IPS DF 6.9 (cell line): ENCODE measurements at places on chromosomes 5 and 9.
A peak's percentile ranks its signal among the peaks of the same experiment; 100 is the strongest.

DNA sequence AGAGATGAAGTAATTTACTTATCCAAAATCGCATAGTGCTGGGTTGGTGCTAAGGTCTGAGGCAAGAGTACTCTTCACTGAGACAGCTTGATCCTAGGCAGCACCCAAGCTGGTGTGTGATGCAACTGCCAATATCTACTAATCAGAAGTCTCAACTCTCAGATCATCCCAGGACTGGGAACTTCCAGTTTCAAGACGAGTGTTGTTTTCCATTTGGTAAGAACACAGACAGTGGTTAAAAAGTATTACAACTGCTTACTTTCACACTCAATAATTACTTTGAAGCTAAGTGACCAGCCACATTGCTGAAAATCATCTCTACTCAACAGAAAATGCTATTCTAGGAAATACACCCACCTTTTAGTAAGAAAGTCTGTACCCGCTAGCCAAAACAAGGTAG, 45.3 kb downstream of the FBXW11 start:
- H3K27me3 ChIP-seq = no peaks in the 10 kb centered on the region
- H3K27ac ChIP-seq = no peak overlapping the region
- 0 out of 2 replicates have a peak, but pooled peaks cover 3% of the 10 kb centered on the region for H3K36me3 ChIP-seq
- peaks cover 6% of the 10 kb centered on the region for H3K4me1 ChIP-seq

GRCh38 chr9:102518324-102518723, 476.8 kb upstream of the CYLC2 start:
- H3K27ac ChIP-seq = no peak overlapping the region
- H3K36me3 ChIP-seq = no peaks in the 10 kb centered on the region
- no peak overlapping the region for H3K4me3 ChIP-seq
- no peaks in the 10 kb centered on the region for H3K27me3 ChIP-seq
- no peaks in the 10 kb centered on the region for H3K4me1 ChIP-seq

DNA sequence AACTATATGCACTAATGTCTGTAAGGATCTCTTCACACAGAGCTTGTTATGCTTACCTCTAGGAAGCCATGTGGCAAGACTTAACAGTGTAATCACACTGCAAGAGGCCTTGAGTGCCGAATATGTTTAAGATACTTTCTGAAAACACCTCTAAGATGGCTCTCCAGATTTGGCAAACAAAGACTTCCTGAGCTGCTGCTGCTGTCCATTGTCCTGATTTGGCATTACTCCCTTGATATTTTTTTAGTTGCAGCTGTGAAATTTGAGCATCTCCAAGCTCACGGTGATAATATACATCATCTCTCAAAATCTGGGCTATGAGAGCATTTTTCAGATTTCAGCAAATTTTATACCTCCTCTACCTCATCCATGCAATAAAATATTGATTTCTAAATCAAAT, 384.5 kb upstream of the CDH6 start:
- no peak overlapping the region for H3K27ac ChIP-seq
- peaks cover 2% of the 10 kb centered on the region; the same call in 1 of the 2 replicates for H3K4me1 ChIP-seq
- H3K27me3 ChIP-seq = no peaks in the 10 kb centered on the region
- DNase-seq = no peak
- no peak overlapping the region for H3K4me3 ChIP-seq

GRCh38 chr5:13994621-13995253, 50.2 kb upstream of the DNAH5 start:
- DNase-seq = no peak
- no peaks in the 10 kb centered on the region for H3K4me1 ChIP-seq
- no peak overlapping the region for H3K27ac ChIP-seq
- H3K36me3 ChIP-seq = no peaks in the 10 kb centered on the region
- no peaks in the 10 kb centered on the region for H3K27me3 ChIP-seq

- no peak for DNase-seq
- 0 out of 2 replicates have a peak, but pooled peaks cover 3% of the 10 kb centered on the region for H3K4me1 ChIP-seq
- no peak overlapping the region for H3K27ac ChIP-seq
- H3K27me3 ChIP-seq = no peaks in the 10 kb centered on the region
- H3K36me3 ChIP-seq = no peaks in the 10 kb centered on the region
- H3K4me3 ChIP-seq = no peak overlapping the region
These were observed 31.5 kb upstream of the ZCCHC9 start for GRCh38 chr5:81269751-81270393.

GRCh38 chr5:53425687-53426511, 54.5 kb upstream of the FST start:
- no peaks in the 10 kb centered on the region for H3K4me1 ChIP-seq
- H3K4me3 ChIP-seq = no peak overlapping the region
- peak; percentile 58 for DNase-seq
- H3K36me3 ChIP-seq = no peaks in the 10 kb centered on the region

DNA sequence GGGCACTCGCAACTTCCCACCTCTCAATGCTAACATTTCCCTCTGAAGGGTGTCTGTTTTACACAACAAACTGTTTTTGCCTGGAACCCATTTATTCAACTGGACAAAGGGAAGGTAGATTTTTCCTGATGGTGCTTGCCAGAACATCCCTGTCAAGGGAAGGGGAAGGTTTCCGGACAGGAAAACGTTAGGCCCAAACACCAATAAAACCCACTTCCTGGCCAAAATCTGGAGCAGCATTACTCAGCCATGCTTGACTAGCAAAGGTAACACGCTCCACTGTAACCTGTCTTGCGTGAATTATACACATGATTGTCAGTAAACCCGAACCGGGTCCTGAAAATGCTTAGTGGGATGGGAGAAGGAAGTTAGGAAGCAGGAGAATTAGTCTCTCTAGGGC, 90.2 kb downstream of the SAXO1 start:
- no peaks in the 10 kb centered on the region for H3K4me1 ChIP-seq
- no peak overlapping the region for H3K27ac ChIP-seq
- no peaks in the 10 kb centered on the region for H3K27me3 ChIP-seq
- no peaks in the 10 kb centered on the region for H3K36me3 ChIP-seq
- DNase-seq = no peak

GRCh38 chr5:539469-540070, 15.3 kb upstream of the SLC9A3 start:
- DNase-seq = no peak

GRCh38 chr5:55993013-55993412, 1.8 kb downstream of the IL6ST start:
- no peak overlapping the region for H3K4me3 ChIP-seq
- no peak for DNase-seq
- 0 out of 2 replicates have a peak, but pooled peaks cover 1% of the 10 kb centered on the region for H3K4me1 ChIP-seq
- H3K27me3 ChIP-seq = no peaks in the 10 kb centered on the region
- H3K36me3 ChIP-seq = no peaks in the 10 kb centered on the region

DNA sequence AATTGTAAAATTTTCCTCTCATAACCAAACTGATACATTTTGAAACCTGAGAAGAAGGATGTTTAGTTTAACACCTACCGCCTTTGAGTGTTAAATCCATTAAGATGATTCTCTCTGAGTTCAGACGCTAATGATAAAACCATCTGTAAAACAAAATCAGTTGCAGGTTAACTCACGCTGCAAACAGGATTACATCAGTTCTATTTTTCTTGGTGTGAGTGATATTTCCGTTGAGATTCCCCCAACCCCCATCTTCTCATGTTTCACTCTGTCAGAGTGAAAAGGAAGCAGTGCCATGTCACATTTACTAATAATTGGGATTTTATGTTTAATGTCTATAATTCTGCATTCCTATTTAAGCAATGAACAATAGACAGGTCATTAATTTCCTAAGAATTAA, 146.5 kb downstream of the FANCC start:
- no peaks in the 10 kb centered on the region for H3K36me3 ChIP-seq
- H3K27ac ChIP-seq = no peak overlapping the region
- peaks cover 3% of the 10 kb centered on the region for H3K4me1 ChIP-seq
- H3K27me3 ChIP-seq = no peaks in the 10 kb centered on the region

DNA sequence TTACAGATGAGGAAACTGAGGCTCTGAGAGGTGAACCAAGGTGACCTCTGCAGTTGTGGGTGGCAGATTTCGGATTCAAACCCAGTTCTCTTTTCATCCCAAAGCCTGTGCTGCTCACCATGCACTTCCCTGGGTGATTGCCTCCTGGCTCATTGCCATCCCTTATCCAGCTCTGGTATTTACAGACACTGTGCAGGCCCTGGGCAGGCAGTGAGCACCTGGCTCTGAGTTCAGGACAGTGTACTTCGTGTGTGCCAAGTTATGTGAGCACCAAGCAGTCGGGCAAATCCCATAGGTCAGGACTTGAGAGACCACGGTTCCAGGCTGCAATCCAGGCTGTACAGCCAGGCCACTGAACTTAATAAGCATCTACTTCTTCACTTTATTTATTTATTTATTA, 1.4 kb downstream of the LRSAM1 start:
- H3K27ac ChIP-seq = no peak overlapping the region
- H3K4me3 ChIP-seq = no peak overlapping the region; the same call in 1 of the 2 replicates
- no peaks in the 10 kb centered on the region for H3K27me3 ChIP-seq
- no peak for DNase-seq

- H3K4me3 ChIP-seq = no peak overlapping the region
- DNase-seq = no peak
- 0 out of 2 replicates have a peak, but pooled peaks cover 1% of the 10 kb centered on the region for H3K27me3 ChIP-seq
- peaks cover 6% of the 10 kb centered on the region for H3K4me1 ChIP-seq
- H3K27ac ChIP-seq = no peak overlapping the region
- no peaks in the 10 kb centered on the region for H3K36me3 ChIP-seq
These were observed 138.1 kb downstream of the TSSK1B start for GRCh38 chr5:113296676-113297075.

- no peak for DNase-seq
- H3K4me1 ChIP-seq = no peaks in the 10 kb centered on the region
- H3K27me3 ChIP-seq = no peaks in the 10 kb centered on the region
- no peak overlapping the region for H3K4me3 ChIP-seq
- H3K27ac ChIP-seq = no peak overlapping the region
- no peaks in the 10 kb centered on the region for H3K36me3 ChIP-seq
These were observed 30.1 kb upstream of the AUH start for GRCh38 chr9:91391818-91392217.

DNA sequence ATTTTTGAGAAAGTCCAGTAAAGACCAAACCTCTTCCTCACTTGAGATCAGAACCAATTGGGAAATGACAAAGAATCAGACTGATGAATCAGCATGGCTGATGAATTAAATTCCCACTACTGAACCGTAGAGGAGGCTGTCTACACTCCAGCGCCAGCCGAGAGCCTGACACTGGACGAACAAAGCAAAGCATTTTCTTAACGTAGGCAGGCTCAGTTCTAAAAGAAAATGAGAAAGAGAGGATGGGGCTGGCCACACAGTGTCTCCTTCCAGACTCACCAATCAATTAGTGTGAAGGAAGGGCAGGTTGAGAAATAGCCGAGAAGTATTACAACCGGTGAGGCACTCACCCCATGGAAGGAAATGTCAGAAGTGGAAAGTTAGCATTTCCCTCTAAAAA, 49.4 kb downstream of the ITGA1 start:
- no peaks in the 10 kb centered on the region for H3K27me3 ChIP-seq
- no peak for DNase-seq
- no peak overlapping the region for H3K4me3 ChIP-seq
- H3K36me3 ChIP-seq = no peaks in the 10 kb centered on the region
- no peaks in the 10 kb centered on the region for H3K4me1 ChIP-seq

DNA sequence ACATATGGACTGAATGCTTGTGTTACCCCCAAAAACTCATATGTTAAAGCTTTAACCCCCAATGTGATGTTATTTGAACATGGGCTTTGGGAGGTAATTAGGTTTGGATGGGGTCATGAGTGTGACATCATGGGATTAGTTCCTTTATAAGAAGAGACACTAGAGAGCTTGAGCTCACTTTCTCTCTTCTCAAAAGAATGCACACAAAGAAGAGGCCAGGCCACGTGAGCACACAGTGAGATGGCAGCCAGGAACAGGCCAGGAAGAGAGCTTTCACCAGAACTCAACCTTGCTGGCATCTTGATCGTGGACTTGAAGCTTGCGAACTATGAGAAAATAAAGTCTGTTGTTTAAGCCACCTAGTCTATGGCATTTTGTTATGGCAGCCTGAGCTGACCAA, 360.6 kb downstream of the NR2F1-AS1 start:
- no peaks in the 10 kb centered on the region for H3K4me1 ChIP-seq
- H3K36me3 ChIP-seq = no peaks in the 10 kb centered on the region
- no peaks in the 10 kb centered on the region for H3K27me3 ChIP-seq
- H3K4me3 ChIP-seq = no peak overlapping the region
- no peak overlapping the region for H3K27ac ChIP-seq
- no peak for DNase-seq

- no peak overlapping the region for H3K4me3 ChIP-seq
- DNase-seq = no peak
- H3K4me1 ChIP-seq = peaks cover 4% of the 10 kb centered on the region; the same call in 1 of the 2 replicates
- H3K27me3 ChIP-seq = no peaks in the 10 kb centered on the region
- no peak overlapping the region for H3K27ac ChIP-seq
These were observed 293.4 kb upstream of the PTGER4 start for GRCh38 chr5:40386289-40386688.

DNA sequence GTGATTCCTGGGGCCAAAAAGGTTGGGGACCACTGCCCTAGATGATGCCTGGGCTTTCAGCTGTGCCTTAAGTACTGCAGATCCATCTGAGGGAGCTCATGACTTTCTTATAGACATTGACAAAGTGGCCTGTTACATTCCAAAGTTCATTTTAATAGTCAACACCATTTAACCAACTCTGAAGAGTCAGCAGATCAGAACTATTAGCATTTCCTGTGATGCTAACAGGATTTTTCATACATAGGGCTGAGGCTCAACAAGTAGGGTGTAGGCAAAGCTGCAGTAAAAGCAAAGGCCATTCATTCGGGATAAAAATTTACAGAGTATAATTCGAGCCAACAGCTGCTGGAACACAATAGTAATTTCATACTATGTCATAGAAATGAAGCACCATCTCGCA, 105.4 kb downstream of the LPAR1 start:
- H3K27ac ChIP-seq = no peak overlapping the region
- no peak overlapping the region for H3K4me3 ChIP-seq
- no peaks in the 10 kb centered on the region for H3K4me1 ChIP-seq
- H3K27me3 ChIP-seq = no peaks in the 10 kb centered on the region

DNA sequence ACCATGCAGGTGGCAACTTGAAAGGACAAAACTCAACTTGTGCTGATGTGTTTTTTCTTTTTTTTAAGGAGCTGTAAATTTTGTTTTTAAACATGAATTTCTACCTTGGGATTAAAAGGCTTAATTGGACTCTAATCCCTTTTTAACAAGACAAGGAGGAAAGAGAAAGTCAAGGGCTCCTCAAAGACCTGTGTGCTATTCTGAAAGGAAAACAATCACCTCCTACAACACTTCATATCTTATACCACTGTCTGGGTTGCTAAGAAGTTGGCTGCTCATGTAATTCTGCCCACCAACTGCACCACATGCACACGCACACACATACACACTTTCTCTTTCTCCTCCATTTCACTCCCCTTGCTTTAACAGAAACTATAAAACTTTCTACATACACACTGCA, 78.6 kb downstream of the SH3RF2 start:
- H3K27ac ChIP-seq = no peak overlapping the region
- no peaks in the 10 kb centered on the region for H3K4me1 ChIP-seq
- no peaks in the 10 kb centered on the region for H3K27me3 ChIP-seq
- no peak for DNase-seq

GRCh38 chr5:77957-78804, 13.8 kb upstream of the PLEKHG4B start:
- DNase-seq = no peak
- H3K4me1 ChIP-seq = peaks cover 12% of the 10 kb centered on the region
- H3K27ac ChIP-seq = no peak overlapping the region
- no peaks in the 10 kb centered on the region for H3K36me3 ChIP-seq
- no peak overlapping the region for H3K4me3 ChIP-seq
- H3K27me3 ChIP-seq = no peaks in the 10 kb centered on the region
